ENCODE measurements at places on chromosomes 3 and 15. TPM values are rescaled to one million over a fixed set of nuclear protein-coding genes. Genes with fewer than 3 reads are reported as not detected.

GRCh38 chr15:62934236-62934971, 108.1 kb upstream of the TPM1 start:
- no peak for DNase-seq

GRCh38 chr3:178260887-178261565, 275.2 kb upstream of the KCNMB2 start:
- DNase-seq: no peak

DNA sequence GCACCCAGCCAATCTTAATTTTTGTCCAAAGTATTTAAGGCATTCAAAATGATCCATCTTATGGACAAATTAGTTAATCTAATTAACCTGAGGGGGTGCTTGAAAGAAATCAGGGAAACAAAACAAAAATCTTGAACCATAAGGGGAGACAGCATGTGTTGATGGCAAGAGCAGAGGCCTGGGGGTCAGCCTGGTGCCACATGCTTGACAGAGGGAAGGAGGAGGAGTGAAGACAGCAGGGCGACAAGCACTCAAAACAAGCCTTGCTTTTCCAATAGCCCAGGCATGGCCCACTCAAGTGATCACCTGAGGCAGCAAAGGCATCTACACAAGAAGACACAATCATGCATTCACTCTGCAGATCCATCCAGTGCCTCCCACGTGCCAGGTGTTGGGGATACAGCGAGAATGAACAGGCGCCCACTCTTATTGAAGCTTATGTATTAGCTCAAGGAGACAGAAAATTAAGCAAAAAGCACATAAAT, 25.0 kb upstream of the MGLL start:
- no peak for DNase-seq

DNA sequence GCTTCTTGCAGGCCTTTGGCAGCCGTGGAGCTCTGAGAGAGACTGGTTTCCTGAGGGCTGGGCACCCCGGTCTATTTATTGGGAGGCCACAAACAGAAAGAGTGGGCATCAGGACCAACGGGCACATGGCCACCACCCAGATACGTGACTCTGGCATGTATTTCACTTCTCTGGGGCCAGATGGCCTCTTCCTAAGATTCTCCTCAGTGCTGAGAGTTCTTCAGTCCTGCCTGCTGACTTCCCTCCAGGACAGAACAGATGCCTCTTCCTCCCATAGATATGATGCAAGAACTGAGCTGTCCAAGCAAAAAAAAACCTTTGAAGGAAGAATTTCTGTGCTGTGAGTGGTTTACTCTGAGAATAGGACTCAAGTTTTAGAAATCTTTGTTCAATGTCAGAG, 107.7 kb downstream of the IGF2BP2 start:
- DNase-seq: no peak

GRCh38 chr3:184015381-184016019, 2.2 kb downstream of the ABCC5 start:
- DNase-seq: no peak

- no peak for DNase-seq
Measured at GRCh38 chr15:50066202-50066601, 52.8 kb downstream of the ATP8B4 start.

- DNase-seq: no peak
Measured at GRCh38 chr3:155560594-155560993, 184.3 kb downstream of the PLCH1 start.

DNA sequence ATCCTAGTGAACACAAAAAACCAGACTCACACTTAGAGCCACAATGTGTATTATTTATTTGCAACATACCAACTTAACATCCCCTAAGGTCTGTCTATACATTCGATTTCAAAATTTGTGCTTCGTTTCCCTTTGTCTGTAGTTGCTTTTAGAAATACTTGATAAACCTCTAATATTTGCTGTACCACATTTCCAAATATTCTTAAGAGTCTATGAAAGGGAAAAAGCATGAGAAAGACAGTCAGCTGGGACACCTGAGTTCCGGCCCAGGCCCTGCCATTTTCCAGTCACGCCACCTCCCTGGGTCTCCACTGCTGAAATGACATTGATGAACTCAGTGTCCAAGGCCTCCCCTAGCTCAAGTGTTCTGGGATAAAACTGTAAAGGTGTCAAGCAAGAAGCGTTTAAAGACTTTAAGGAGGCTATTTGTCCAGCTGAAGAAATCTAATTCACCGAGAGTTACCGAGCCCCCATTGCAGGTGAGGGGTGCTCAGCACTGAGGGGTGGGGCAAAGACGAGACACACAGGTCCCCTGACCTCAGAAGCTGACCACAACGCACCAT, 26.6 kb downstream of the LRRC2 start:
- DNase-seq: no peak

DNA sequence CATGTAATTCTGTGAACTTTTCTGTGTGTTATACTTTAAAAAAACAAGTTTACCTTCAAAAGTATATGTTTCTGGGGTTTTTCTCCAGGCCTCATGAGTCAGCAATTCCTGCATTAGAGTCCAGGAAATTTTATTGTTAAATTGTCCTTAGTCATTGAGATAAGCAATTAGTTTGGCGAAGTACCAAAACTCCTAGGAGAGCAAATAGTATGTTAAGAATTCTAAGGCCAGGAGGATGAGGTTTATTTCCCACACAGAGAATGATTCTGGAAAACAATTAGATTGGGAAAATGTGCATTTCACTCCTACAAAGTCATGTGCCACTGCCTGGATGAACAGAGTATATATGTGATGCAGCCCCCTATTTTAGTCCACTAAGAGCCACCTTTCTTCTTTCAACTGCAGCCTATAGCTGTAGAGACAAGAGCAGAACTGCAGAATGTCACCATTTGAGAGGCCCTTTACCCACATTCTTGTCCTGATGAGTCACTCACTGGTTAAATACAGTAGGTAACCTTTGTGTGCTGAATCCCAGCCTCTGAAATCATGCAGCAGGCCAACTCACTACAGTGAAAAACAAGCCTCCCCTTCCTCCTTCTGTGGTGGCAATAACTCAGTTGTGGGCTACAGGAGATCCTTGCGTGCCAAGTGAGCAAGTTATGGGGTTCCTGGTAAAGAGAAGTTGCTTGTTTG, 452.8 kb upstream of the THBS1 start:
- DNase-seq: no peak

- DNase-seq: no peak
Measured at GRCh38 chr3:66220066-66220465, 735 bp upstream of the SLC25A26 start.

THRB gene
- 29.8 TPM for total RNA-seq

SMAD6 gene
- total RNA-seq: 7.6 TPM

HCN4 gene
- not detected for total RNA-seq

NOX5 gene
- total RNA-seq: 2.6 TPM

HESX1 gene
- 0.66 TPM for total RNA-seq

KLHL6 gene
- 4.3 TPM for total RNA-seq

B3GALNT1 gene
- total RNA-seq: 4.5 TPM

CCDC39 gene
- total RNA-seq: not detected

ADAMTSL3 gene
- 1.8 TPM for total RNA-seq

CP gene
- total RNA-seq: 225 TPM

EPHA3 gene
- 3.9 TPM for total RNA-seq
